ENCODE measurements at places on chromosomes 7 and 10.

DNA sequence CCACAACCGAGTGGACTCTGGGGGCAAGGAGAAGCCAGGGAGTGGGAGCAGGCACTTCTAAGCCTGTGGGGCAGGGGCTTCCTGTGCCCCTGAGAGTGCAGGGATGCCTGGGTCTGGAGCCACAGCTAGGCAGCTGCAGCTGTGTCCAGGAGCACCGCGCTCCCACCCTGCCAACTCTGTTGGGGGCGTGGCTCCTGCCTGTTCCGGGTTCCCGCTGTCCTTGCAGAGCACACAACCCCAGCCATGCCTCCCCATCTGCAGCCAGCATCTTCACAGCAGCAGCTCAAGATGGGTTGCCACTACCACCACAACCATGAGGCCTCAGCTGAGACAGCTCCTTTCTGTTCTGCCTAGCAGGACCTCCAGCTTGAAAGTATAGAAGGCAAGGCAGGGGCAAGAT lies 8.6 kb downstream of the PAX4 start:
- no peak for DNase-seq

DNA sequence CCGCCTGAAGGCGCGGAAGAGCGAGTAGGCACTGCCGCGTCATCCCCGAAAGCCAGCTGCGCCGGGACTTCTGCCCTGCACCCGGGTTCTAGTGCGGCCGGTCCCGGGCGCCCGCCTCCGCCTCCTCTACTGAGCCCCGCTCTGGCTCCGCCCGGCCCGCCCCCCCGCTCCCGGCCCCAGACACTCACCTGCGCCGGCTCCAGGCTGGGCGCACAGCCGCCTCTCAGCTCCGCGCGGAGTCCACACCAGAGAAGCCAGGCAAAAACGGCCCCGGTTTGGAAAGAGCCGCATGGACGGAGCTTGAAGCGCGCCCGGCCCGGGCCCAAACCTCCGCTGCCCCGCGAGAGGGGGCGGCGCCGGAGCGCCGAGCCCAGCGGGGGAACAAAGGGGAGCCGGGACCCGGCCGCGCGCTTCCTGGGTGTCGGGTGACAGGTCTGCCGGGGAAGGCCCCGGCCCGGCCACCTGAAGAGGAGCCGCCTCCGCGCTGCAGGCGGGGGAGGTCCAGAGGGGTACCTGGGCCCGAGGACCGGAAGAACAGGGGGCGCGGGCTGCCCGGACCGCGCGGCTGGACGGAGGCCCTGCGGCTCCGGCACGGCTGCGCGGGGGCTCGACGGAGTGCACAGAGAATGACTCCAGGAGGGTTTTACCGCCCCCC lies 168.2 kb downstream of the NRF1 start:
- peak; percentile 31 for DNase-seq

DNA sequence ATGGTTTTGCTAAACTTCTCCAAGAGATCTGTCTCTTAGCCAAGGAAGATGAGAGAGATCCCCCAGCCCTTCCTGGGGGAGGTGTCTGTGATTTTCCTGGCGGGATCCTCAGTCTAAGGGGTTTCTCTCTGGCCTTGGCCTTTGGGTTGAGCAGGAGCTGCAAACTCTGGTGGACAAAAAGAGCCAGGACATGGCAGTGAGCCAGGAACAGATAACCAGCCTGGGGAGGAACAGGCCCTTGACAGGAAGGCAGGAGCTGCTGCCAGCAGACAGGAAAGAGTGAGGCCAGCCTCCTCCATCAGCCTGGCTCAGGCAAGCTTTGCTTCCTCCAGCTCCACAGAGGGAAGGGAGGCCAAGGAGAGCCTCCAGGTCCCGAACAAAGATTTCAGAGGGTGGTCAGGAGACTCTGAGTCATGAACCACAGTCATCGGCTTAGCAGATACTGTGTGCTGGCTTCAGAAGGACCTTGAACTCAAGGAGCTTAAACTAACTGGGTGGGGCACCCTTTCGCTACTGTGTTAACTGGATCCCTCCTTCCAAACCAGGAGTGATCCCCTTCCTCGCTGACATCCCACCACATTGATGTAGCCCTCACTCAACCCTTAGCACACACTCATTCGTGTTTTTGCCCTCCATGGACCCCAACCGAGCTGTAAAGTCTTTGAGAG lies 34.7 kb downstream of the DDIT4 start:
- DNase-seq = peak; percentile 87

DNA sequence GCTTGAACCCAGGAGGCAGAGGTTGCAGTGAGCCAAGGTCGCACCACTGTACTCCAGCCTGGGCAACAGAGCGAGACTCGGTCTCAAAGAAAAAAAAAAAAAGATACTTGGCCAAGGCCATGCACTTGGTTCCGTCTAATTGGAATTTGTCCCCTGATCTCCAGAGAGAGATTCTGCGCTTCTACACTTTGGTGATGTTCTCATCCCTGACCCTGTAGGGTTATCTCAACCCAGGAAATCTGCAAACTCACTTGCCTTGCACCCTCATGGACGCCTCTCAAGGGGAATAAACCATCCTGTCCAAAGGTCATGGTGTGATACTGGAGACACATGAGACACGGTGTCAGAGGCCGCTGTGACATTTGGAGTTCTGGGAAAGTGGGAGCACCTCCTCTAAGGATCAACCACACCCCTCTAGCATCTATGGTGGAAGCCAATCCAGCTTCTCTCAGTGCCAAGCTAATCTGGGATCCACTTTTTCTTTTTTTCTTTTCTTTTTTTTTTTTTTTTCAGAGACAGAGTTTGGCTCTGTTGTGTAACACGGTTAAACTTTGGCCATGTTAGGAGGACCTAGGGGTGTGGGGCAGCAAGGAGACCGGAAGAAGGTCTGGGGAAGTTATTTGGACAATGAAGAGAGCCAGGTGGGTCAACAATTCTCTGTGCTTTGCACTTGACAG lies 7.8 kb upstream of the POR start:
- no peak for DNase-seq

DNA sequence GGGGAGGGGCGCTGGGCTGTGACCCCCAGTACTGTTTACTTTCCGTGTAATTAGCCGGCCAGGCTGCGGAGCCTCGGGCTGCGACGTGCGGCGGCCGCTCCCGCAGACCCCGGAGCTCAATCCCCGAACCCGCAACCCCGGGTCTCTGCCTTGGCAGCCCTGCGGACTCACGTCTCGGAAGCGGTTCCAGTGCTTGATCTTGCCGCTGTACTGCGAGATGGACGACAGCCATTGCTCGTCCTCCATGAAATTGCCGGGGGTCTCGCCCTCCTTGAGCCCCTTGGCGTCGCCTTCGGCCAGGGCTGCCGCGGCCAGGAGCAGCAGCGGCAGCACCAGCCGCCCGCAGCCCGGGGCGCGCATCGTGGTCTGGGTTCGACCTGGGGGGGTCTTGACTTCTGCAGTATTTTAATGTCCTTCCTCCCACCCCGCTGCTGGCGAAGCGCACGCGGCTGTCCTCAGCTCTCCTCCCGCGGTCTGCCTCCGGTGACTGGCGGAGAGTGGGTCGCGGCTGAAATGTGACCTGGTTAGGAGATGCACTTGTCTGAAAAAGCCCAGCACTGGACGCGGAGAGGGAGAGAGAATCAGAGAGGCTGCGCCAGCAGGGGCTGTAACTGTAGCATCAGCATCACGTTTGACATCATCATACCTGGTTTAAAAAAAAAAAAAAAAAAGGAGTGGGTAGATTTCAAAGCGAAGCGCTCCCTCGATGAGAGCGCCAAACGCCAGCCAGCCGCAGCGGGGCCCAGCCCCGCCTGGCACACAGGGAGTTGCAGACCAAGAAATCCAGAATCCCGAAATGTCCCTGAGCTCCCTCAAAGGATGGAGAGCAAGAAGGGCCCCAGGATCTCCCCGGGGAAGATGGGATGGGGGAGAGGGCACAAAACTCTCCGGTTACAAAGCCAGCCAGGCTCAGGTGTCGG lies at the start of gene SPOCK2:
TSS of gene SPOCK2 (minus strand) at position 583 of the 920 bp plus-strand sequence. CDS start at position 360, 223 bp downstream.
- DNase-seq = no peak

DNA sequence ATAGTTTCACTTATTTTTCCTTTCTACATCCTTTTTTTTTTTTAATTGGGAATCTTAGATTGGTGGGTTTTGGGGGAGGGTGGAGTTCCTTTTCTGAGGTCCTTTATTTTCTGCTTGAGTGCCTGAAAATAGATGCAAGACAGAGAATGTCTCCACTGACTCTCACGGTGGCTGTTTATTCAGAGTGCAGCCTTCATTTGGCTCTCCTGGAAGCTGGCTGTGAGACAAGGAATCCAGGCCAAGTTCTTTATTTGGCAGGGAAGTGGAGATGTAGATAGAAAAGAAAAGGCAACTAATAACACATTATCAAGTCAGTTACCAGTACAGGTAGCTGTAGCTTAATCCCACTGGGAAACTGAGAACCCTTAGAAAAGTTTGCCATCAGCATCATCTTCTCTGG lies 118.6 kb downstream of the CNTNAP2 start:
- no peak for DNase-seq

DNA sequence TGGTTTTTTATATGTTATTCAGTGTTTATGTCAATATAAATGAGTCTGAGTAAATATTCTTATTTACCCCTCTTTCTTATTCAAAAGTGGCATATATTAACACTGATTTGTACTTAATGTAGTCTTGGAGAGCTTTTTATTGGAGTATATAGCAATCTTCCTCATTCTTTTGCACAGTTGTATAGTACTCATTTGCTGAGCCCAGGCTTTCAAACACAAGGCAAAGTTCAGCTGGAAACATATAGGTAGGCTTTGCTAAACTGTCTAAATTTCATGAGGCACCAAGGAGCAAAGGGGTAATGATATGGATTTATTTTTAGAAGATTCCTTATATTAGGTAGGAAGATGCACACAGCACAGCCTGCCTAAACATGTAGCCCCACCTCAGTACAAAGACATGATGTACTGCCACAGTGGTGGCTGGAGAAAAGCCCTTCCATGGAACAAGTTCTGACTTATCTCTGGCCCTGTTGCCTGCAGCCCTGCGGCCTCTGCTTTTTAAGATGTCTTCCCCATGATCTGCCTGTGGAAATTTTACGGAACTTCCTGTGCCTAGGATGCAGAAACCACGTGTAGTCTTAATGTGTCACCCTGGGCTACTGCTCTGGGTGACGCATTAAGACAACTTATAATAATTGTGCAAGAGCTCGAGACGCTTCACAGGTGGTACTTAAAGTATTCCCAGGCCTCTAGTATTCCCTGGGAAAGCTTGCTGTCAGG lies 9.6 kb upstream of the PDCD4 start:
- no peak for DNase-seq

GRCh38 chr10:79111427-79111826 lies 42.7 kb downstream of the ZMIZ1 start:
- peak; percentile 87 for DNase-seq

DNA sequence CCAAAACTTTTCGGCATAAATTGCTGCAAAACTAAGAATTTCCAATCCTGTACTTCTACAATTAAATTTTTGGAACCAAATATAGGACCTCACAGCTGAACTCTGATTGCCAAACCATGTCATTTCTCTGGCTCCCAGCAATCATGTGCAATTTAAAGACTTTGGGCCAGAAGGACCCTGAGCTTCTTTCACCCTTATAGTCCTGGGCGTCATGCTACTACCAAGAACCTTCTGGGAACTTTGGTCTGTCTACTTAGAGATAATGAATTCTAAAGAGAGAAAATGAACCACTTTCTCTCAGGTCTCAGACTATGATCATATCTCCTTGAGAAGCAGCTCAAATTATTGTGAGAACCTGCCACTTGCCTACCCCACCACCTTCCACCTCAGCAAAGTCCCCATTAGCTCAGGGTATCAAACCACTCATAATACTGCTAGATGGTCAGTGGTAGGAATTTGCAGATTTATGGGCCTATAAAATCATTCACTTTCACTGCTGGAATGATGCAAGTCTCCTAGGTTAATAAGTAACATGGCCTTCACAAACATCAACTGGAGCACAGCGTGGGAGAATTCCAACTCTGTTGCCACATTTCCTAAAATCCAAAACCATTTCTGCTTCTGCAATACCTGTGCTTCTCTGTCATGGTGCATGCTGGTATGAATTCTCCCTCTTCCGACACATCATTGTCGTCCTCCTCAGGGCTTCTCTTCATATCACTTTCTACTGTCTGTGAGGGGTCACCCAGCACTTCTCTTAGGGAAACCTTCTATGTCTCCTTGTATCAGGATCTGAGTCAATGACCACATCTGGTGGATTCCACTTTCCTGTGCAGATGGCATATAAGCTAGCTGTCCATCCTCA lies 6.6 kb upstream of the WDR91 start:
- DNase-seq = no peak

DNA sequence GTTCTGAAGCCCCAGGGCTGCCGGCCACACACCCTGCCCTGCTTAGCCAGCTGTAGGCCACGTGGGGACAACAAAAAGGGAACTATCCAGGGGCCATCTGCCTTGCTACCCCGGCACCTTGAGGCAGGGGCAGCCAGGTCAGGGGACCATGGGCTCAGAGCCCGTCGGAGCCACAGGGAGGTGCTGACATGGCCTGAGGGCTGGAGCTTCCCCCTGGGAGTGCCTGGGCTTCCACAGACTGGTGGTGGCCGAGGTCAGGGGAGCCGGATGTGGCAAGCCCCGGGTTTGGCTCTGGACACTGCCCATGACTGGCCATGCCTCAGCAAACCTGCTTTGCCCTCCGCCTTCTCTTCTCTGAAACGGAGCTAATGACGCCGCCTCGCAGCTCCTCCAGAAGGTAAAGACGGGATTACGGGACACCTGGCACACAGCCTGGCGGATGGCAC lies 178.5 kb downstream of the EBF3 start:
- DNase-seq = no peak

DNA sequence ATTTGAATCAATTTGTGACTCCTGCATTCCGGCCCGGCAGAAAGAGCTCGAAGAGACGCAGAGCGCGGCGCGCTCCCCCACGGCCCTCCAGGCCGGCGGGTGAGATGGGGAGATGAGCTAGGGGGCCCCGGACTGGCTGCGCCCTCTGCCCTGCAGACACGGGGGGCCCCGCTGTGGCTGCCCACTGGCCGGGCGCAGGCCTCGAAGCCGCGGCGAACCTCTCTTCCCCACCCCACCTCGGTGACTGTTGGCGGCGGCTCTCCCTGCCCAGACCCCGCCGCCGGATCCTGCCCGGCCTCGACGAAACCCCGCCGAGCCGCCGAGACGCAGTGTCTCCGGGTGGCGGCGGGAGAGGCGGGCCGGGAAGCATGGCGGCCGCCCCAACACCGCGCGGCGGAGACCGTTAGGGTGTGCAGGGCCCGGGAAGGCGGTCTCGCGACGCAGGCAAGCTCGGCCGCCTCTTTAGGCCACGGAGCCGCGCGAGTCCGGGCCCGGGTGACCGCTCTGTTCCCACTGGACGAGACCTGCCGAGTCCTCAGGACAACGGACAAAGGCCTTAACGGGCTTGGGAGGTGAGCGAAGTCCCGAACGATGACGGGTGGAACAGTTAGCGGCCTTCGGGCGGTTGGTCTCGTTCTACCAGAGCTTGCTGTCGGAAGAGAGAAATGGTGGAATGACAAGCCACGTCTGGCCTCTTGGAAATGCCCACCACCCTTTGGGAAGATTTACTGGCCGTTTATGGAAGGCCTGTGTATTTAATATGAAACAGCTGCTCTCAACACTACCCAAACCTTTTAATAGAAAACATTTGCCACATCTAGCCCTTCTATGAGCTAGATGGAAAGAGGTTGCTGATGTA lies 24.3 kb downstream of the NUP42 start:
- no peak for DNase-seq
